PC-3 (cell line): ENCODE measurements at places on chromosomes 2 and 18. TPM values are rescaled to one million over a fixed set of nuclear protein-coding genes. Genes with fewer than 3 reads are reported as not detected.

GRCh38 chr2:234330902-234331301, 166.0 kb downstream of the ARL4C start:
- H3K27me3 ChIP-seq, result no peaks in the 10 kb centered on the region
- H3K36me3 ChIP-seq, result no peaks in the 10 kb centered on the region
- DNase-seq, result no peak
- H3K4me1 ChIP-seq, result no peaks in the 10 kb centered on the region
- no peak overlapping the region for H3K27ac ChIP-seq
- no peak overlapping the region for H3K4me3 ChIP-seq

The POTEJ gene
- total RNA-seq, result not detected in 2 replicates

DNA sequence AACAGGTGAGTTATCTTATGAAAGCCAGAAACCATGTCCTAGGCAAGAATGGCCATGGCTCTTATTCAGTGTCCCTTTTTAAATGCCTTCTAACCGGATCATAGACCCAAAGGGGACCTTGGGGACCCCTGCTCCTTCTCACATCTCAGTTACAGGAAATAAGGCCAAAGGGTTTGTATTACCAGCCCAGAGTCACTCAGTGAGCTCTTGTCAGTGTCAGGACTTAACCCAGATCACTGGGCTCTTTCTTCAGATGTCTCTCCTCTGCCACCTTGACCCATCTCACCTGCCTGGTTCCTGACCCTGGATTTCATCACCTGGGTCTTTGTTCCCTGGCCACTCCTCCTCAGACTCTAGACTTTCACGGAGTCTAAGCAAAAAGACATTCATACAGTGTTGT, 556.7 kb downstream of the CMPK2 start:
- no peaks in the 10 kb centered on the region for H3K36me3 ChIP-seq
- peaks cover 3% of the 10 kb centered on the region; the same call in 1 of the 2 replicates for H3K27me3 ChIP-seq
- no peak overlapping the region for H3K27ac ChIP-seq
- no peak for DNase-seq
- no peaks in the 10 kb centered on the region for H3K4me1 ChIP-seq

- H3K4me1 ChIP-seq, result peaks cover 30% of the 10 kb centered on the region
- peak; percentile 96 for DNase-seq
- peaks cover 3% of the 10 kb centered on the region; the same call in 1 of the 2 replicates for H3K36me3 ChIP-seq
- H3K27ac ChIP-seq, result peak overlapping the region; percentile 92
- H3K4me3 ChIP-seq, result no peak overlapping the region; the same call in 1 of the 2 replicates
- no peaks in the 10 kb centered on the region for H3K27me3 ChIP-seq
Measured at GRCh38 chr2:45992021-45992740, 305.0 kb upstream of the EPAS1 start.

The ASPRV1 gene
- total RNA-seq, result 0.12 TPM in 1 of 2 replicates, not detected in the other

The SH2D6 gene
- total RNA-seq, result 0.12 TPM in 1 of 2 replicates, not detected in the other

GRCh38 chr18:48813833-48814489, 136.8 kb downstream of the SMAD7 start:
- peak; percentile 4 for DNase-seq
- peaks cover 10% of the 10 kb centered on the region; the same call in 1 of the 2 replicates for H3K4me1 ChIP-seq

- H3K27ac ChIP-seq, result no peak overlapping the region
- H3K4me3 ChIP-seq, result no peak overlapping the region
- H3K27me3 ChIP-seq, result no peaks in the 10 kb centered on the region
- DNase-seq, result no peak
Measured at GRCh38 chr2:241053576-241054251, 48.4 kb downstream of the MTERF4 start.

- H3K27me3 ChIP-seq, result peaks cover 11% of the 10 kb centered on the region; the same call in 1 of the 2 replicates
- no peaks in the 10 kb centered on the region for H3K4me1 ChIP-seq
- no peak for DNase-seq
- no peak overlapping the region for H3K27ac ChIP-seq
- H3K4me3 ChIP-seq, result no peak overlapping the region
Measured at GRCh38 chr2:116499389-116499788, 1315.1 kb upstream of the DDX18 start.

The MAP3K19 gene
- total RNA-seq, result not detected in 2 replicates

DNA sequence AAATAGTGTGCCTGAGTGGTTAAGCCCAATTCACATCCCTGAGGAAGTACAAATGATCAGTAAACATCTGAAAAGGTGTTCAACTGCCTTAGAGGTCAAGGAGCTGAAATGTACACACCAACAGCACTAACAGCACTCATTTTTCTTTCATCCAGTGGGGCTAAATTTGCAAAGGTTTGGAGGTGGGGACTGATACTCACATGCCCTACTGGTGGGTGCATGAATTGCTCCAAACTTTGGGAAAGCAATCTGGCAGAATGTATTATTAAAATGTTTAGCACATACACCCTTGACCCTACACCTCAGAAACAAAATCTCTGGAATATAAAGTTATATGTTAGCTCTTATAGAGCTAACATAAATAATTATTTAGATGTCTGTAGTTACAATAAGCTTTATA, 19.0 kb upstream of the FAM178B start:
- DNase-seq, result peak; percentile 62
- no peaks in the 10 kb centered on the region for H3K36me3 ChIP-seq
- no peak overlapping the region for H3K27ac ChIP-seq
- H3K4me3 ChIP-seq, result no peak overlapping the region
- no peaks in the 10 kb centered on the region for H3K4me1 ChIP-seq
- peaks cover 35% of the 10 kb centered on the region for H3K27me3 ChIP-seq

- H3K27me3 ChIP-seq, result no peaks in the 10 kb centered on the region
- H3K27ac ChIP-seq, result no peak overlapping the region
- DNase-seq, result no peak
- H3K4me1 ChIP-seq, result peaks cover 7% of the 10 kb centered on the region
Measured at GRCh38 chr2:15189216-15189615, 371.9 kb downstream of the NBAS start.

DNA sequence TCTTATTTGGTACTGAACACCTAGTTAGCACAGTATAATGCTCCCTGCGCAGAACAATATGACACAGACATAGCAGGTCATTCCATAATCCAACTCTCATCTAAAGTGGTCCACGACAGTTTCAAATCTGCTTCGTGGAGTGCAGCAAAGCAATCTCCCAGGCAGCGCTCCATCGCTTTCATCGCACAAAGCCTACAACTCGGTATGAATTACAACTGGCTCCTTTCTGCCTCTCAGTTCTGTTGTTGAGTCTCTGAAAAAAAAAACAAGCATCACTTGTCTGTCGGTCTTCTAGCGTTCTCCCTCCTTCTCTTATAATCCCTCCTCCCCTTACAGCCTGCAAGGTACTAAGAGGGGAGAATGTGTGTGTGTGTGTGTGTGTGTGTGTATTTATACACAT, 123.5 kb downstream of the FIGN start:
- H3K27me3 ChIP-seq, result no peaks in the 10 kb centered on the region
- H3K4me3 ChIP-seq, result no peak overlapping the region
- no peaks in the 10 kb centered on the region for H3K4me1 ChIP-seq
- no peaks in the 10 kb centered on the region for H3K36me3 ChIP-seq

The TTC32 gene
- total RNA-seq, result 10.0 and 12.1 TPM in 2 replicates

- no peaks in the 10 kb centered on the region for H3K36me3 ChIP-seq
- no peak overlapping the region for H3K27ac ChIP-seq
- no peaks in the 10 kb centered on the region for H3K27me3 ChIP-seq
- DNase-seq, result peak; percentile 43
Measured at GRCh38 chr18:35178260-35178659, 62.6 kb upstream of the ZNF397 start.

The SPP2 gene
- total RNA-seq, result not detected in 2 replicates

The EFHD1 gene
- 0.07 TPM in 1 of 2 replicates, not detected in the other for total RNA-seq

- H3K27me3 ChIP-seq, result no peaks in the 10 kb centered on the region
- DNase-seq, result peak; percentile 70
- H3K4me1 ChIP-seq, result no peaks in the 10 kb centered on the region
- H3K27ac ChIP-seq, result no peak overlapping the region
- no peaks in the 10 kb centered on the region for H3K36me3 ChIP-seq
Measured at GRCh38 chr2:174158003-174158402, 90.3 kb downstream of the OLA1 start.

The EGR4 gene
- not detected in 2 replicates for total RNA-seq

DNA sequence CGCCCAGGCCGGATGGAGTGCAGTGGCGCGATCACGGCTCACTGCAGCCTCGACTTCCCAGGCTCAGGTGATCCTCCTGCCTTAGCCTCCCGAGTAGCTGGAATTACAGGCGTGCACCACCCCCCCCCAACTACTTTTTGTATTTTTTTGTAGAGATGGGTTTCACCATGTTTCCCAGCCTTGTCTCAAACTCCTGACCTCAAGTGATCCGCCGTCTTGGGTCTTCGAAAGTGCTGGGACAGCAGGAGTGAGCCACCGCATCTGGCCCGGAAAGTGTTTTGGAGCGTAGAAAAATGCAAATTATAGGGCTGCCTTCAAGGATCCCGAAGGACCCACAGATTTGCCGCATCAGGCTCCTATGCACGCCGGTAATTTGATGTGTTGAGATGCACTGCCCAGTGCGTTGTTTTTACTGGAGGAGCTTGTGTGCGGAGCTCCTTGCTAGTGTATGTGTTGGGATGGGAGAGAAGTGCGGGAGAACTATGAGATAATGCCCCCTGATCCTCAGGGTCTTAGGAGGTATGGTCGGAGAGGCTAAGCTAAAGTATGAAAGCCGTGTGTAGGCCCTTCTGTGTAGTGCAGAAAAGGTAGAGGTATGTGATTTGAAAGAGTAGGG, 1.2 kb upstream of the CLASP1 start:
- no peak for DNase-seq
- H3K4me3 ChIP-seq, result peak overlapping the region; percentile 87
- H3K27ac ChIP-seq, result peak overlapping the region; percentile 85
- no peaks in the 10 kb centered on the region for H3K27me3 ChIP-seq

DNA sequence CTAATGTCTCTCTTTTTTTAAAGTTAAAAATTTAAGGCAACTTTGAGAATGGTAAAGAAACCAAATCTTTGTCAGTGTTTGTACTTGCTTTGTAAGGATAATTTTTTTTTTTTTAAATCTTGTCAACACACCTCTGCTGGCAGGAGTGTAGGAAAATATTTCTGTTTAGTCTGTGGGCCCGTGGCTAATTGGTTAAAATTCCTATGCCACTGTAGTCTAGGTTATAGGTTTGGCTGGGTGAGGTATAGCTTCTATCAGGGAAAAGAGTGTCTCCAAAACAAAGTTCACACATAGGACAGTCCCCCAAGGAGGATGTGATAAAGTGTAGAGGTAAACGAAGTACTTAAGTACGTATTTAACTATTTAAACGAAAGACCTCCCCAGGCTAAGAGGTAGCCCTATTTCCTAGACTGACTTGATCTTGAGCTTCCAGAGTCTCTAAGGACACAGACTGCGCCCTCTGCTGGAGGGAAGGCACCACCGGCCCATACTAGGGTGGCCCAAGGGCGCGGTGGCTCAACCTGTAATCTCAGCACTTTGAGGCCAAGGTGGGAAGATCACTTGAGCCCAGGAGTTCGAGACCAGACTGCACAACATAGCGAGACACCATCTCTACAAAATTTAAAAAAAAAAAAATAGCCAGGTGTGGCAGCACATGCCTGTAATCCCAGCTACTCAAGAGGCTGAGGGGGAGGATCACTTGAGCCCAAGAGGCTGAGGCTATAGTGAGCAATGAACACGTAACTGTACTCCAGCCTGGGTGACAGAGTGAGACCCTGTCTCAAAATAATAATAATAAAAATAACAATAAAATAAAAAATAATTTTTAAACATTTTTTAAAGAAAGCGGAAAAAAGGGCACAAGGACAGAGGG, 8.9 kb downstream of the TEX44 start:
- peaks cover 16% of the 10 kb centered on the region for H3K4me1 ChIP-seq
- H3K27ac ChIP-seq, result no peak overlapping the region
- H3K4me3 ChIP-seq, result no peak overlapping the region
- peak; percentile 85 for DNase-seq
- no peaks in the 10 kb centered on the region for H3K36me3 ChIP-seq

GRCh38 chr2:42928692-42929545, 136.5 kb upstream of the HAAO start:
- peak; percentile 19 for DNase-seq
- H3K27ac ChIP-seq, result no peak overlapping the region
- no peaks in the 10 kb centered on the region for H3K4me1 ChIP-seq
- H3K36me3 ChIP-seq, result no peaks in the 10 kb centered on the region

The MOB4 gene
- 16.8 and 24.9 TPM in 2 replicates for total RNA-seq

DNA sequence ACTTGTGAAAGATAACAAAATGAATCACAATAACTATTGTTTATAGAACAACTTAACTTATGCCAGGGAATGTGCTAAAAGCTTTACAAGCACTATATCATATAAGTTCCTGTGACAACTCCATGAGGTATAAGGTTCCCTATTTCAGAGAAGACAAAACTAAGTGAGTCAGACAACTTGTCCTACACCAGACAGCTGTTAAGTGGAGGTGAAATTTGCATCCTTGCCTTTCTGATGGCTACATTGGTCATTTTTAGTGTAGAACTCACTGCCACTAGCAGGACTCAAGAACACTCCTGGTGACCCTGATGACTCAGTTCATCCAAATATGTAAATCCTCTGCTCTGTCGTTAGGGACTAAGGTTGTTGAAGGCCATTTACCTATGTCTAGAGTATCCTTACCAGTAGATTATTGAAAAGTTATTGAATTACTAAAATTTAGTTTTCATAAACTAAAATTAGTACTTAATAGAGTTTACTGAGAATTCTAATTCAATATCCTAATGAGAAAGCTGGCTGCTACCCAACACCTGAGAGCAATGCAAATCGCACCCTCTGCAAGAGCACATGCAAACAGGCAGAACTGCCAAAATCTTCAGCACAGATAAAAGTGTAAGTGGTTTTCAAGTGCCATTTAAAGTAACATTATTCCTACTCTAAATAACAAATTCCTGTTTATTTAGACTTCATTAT, 636.2 kb downstream of the NRXN1 start:
- DNase-seq, result no peak
- no peak overlapping the region for H3K4me3 ChIP-seq
- H3K27ac ChIP-seq, result no peak overlapping the region
- no peaks in the 10 kb centered on the region for H3K27me3 ChIP-seq
- no peaks in the 10 kb centered on the region for H3K36me3 ChIP-seq
- H3K4me1 ChIP-seq, result peaks cover 8% of the 10 kb centered on the region

GRCh38 chr2:170770008-170770605, at the start of gene ERICH2:
Gene ERICH2 (plus strand): TSS chr2:170770378. CDS start chr2:170770682, 304 bp downstream.
- peak; percentile 52 for DNase-seq
- H3K27ac ChIP-seq, result peak within 1 kb of the TSS; percentile 58
- peaks cover 7% of the 10 kb centered on the region; the same call in 1 of the 2 replicates for H3K4me1 ChIP-seq
- H3K4me3 ChIP-seq, result peak within 1 kb of the TSS; percentile 99

DNA sequence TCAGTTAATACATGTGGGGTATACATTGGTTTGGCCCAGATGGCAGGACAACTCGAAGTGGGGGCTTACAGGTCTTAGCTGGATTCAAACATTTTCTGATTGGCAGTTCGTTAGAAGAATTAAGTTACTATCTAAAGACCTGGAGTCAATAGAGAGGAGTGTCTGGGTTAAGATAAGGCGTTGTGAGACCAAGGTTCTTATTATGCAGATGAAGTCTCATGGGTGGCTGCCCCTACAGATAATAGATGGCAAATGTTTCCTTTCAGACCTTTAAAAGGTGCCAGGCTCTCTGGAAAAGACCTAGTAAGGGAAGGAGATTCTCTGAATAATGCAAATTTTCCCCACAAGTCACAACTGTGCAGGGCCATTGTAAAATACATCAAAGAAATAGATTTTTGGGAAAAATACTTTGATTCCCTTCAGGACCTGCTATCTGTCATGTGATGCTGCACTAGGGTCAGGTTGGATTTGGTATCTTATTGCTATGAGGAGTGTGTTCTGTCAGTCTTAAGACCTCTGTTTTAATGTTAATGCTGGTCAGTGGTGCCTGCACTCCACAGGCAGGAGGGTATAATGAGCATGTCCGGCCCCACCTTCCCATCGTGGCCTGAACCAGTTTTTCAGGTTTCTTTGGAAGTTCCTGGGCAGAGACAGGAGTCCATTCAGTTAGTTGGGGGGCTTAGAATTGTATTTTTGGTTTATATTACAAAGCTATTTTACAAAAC, 14.3 kb upstream of the MC5R start:
- peaks cover 30% of the 10 kb centered on the region for H3K4me1 ChIP-seq
- peak; percentile 66 for DNase-seq
- H3K4me3 ChIP-seq, result no peak overlapping the region
- no peak overlapping the region for H3K27ac ChIP-seq
- H3K27me3 ChIP-seq, result no peaks in the 10 kb centered on the region
